Activated naive CD4-positive, alpha-beta T cell treated with anti-CD3 and anti-CD28 coated beads for 36 hours (primary cell): ENCODE measurements at places on chromosomes 6 and 20. TPM values are rescaled to one million over a fixed set of nuclear protein-coding genes. Genes with fewer than 3 reads are reported as not detected.

DNA sequence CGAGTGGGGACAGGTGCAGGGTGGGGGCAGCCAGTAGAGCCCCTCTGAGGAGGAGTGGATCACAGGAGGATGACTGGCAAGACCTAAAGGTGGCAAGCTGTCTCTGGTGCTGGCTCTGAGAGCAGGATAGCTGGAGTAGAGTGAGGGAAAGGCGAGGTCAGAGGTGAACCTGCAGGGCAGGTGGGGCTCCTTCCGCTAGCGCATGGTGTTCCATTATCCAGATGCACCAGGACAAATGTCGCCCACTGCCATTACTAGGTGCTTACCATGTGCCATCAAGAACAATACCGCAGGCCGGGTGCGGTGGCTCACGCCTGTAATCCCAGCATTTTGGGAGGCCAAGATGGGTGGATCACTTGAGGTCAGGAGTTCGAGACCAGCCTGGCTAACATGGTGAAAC lies 18.3 kb upstream of the FAM110A start:
- H3K36me3 ChIP-seq: no peaks in the 10 kb centered on the region
- H3K27me3 ChIP-seq: peaks cover 10% of the 10 kb centered on the region

DNA sequence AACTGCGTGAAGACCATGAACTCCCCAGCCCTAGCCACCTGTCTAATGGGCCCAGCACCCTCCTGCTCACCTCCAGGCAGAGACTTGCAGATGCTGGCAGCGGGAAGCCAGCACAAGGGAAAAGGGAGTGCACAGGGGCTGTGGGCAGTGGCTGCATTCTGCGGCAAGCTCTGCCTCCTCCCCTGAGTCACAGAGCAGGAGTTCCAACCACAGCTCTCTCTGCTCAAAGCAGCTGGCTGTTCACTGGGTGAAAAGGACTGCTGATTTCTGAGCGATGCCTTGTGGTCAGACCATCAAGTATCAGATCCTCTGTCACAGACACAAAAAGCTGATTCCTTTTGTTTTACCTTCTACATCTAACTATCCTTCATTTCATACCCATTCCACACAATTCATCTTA lies 10.5 kb downstream of the NKX2-2 start:
- H3K27ac ChIP-seq: no peak overlapping the region
- DNase-seq: no peak
- peaks cover 4% of the 10 kb centered on the region for H3K36me3 ChIP-seq
- peaks cover 40% of the 10 kb centered on the region for H3K27me3 ChIP-seq
- peaks cover 18% of the 10 kb centered on the region for H3K4me1 ChIP-seq

GRCh38 chr6:158464483-158464882 lies 95.4 kb upstream of the TMEM181 start:
- DNase-seq: no peak
- H3K4me1 ChIP-seq: peaks cover 3% of the 10 kb centered on the region
- H3K27me3 ChIP-seq: no peaks in the 10 kb centered on the region
- H3K4me3 ChIP-seq: no peak overlapping the region
- no peak overlapping the region for H3K27ac ChIP-seq

DNA sequence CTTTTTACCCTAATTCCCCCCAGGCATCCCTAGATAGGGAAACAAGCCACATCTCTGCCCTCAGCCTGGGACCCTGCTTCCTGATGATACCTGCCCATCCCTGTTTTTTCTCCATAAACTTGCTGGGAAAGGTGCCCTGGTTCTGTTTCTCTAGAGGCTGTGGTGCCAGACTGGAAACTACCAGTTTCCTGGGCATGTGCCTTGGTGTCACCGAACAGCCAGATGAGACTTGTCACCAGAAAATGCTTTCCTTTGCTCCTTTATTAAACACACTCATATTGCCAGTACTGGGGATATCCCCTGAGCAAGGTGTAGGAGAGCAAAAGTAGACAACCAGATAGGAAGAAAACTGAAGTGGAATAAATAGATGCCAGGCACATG lies 16.8 kb downstream of the SRSF3 start:
- DNase-seq: no peak
- no peaks in the 10 kb centered on the region for H3K27me3 ChIP-seq
- H3K27ac ChIP-seq: peak overlapping the region; percentile 87
- H3K4me1 ChIP-seq: peaks cover 52% of the 10 kb centered on the region
- peaks cover 61% of the 10 kb centered on the region for H3K36me3 ChIP-seq
- H3K4me3 ChIP-seq: no peak overlapping the region

- H3K27ac ChIP-seq: no peak overlapping the region
- peaks cover 7% of the 10 kb centered on the region for H3K27me3 ChIP-seq
- H3K4me1 ChIP-seq: peaks cover 22% of the 10 kb centered on the region
- peak; percentile 77 for DNase-seq
- H3K4me3 ChIP-seq: no peak overlapping the region
Measured at GRCh38 chr6:167079853-167080297, 43.0 kb upstream of the CCR6 start.

- H3K27ac ChIP-seq: no peak overlapping the region
- DNase-seq: no peak
- peaks cover 80% of the 10 kb centered on the region for H3K27me3 ChIP-seq
- H3K4me3 ChIP-seq: peak overlapping the region; percentile 62
Measured at GRCh38 chr6:27669295-27669623, 196.4 kb upstream of the ZNF184 start.

DNA sequence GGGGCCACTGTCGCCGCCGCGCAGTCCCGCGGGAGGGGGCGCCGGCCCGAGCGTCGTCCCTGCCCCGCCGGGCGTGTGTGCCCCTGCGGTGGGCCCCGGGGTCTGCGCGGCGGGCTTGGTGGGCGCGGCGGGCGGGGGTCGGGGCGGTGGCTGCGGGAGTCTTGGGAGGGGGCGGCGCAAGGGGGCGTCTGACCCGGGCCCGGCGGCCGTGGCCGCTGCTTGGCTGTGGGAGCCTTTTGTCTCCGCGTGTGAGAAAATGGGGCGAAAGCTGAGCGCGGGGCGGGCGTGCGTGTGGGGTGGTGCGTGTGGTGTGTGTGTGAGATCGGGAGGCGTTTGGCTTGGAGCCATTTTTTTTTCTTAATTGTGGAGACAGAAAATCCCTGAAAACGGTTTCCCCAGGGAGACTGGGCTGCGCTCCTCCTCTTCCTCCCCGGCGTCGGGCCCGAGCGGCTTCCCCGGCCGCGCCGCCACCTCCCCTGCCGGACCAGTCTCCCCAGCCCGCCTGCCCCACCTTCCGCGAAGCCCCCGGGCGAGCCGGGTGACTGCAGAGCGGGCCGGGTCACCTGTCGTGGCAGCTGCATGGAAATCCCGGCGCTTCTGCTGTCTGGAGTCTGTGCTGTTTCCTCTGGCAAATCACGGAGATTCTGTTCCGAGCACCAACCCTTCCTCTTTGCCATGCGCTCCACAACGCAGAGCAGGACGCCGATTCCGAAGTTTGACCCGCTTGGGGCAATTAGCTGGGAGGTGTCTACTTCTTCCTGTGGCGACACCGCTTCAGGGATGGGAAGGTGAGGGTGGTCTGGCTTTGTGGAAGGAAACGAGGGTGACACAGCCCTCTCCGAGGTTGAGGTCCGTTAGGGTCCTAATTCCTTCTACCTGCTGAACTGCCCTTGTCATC lies 64.4 kb downstream of the GTF2H5 start:
- H3K27me3 ChIP-seq: no peaks in the 10 kb centered on the region
- H3K36me3 ChIP-seq: no peaks in the 10 kb centered on the region
- H3K4me3 ChIP-seq: peak overlapping the region; percentile 89
- peak overlapping the region; percentile 21 for H3K27ac ChIP-seq

Gene XRN2
- total RNA-seq: 81.9 TPM
